ENCODE measurements at places on chromosomes 13 and 19.

DNA sequence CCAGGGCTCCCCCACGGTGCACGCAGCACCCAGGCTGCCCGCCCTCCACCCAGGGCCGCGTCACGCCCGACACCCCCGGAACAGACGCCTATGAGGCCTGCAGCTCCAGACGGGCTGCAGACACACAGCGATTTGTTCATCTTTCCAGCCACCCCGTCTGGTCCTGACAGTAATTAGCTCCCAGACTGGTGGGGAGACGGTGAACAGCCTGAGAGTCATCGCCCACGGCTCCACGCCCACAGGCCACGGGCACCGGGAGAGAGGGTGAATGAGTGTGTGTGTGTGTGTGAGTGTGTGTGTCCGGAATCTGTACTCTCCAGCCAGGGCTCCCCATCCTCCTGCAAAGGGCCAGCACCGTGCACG lies 18.1 kb downstream of the GADD45B start:
- DNase-seq: peak; percentile 33

DNA sequence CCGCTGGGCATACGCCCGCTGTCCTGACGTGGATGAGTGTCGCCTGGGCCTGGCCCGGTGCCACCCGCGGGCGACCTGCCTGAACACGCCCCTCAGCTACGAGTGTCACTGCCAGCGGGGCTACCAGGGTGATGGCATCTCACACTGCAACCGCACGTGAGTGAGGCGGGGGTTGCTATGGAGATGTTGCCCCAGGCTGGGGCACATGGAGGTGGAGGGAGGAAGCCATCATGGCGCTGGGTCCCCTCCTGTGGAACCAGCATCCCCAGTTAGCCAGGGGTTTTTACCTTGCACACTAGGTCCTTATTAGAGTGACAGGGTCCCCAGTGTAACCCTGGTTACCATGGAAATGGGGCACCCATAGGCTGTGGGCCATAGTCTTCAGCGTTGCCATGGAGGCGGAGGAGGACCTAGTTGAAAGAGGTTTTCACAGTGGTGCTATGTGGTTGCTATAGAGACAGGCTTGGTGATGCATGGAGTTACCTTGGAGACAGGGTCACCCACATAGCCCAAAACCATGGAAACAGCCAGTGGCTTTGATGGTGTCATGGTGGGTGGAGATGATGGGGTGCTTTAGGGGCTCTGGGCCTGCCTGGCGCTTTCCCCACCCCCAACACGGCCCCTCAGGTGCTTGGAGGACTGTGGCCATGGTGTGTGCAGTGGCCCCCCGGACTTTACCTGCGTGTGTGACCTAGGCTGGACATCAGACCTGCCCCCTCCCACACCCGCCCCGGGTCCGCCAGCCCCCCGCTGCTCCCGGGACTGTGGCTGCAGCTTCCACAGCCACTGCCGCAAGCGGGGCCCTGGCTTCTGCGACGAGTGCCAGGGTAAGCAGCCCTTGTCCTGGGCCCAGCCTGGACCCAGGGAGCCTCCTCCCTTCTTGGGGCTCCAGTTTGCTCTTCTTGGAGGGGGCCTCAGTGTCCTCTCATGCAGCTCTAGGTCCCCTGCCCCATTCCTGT lies 27.1 kb downstream of the MEGF8 start:
- no peak for DNase-seq

- no peak for DNase-seq
These were observed 134.6 kb downstream of the STOML3 start for GRCh38 chr13:38856065-38856464.

DNA sequence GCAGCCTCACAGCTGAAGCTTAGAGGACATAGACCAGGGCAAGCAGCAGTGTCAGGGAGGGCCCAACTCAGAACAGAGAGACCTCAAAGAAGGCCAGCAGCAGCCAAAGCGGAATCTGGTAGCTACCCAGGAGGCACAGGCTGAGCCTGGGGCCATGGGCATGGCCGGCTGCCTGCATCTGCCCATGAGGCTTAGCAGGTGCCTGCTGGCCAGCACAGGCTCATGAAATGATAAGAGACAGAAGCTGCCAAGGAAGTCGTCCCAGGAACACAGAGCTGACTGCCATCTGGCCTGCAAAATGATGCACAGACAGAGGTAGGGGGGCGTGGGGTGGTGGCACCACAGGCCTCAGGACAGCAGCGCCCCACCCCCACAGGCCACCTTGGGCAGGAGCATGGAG lies 29.2 kb downstream of the TUBA3C start:
- DNase-seq: no peak

- no peak for DNase-seq
These were observed 13.3 kb upstream of the ZNF57 start for GRCh38 chr19:2887391-2887914.

DNA sequence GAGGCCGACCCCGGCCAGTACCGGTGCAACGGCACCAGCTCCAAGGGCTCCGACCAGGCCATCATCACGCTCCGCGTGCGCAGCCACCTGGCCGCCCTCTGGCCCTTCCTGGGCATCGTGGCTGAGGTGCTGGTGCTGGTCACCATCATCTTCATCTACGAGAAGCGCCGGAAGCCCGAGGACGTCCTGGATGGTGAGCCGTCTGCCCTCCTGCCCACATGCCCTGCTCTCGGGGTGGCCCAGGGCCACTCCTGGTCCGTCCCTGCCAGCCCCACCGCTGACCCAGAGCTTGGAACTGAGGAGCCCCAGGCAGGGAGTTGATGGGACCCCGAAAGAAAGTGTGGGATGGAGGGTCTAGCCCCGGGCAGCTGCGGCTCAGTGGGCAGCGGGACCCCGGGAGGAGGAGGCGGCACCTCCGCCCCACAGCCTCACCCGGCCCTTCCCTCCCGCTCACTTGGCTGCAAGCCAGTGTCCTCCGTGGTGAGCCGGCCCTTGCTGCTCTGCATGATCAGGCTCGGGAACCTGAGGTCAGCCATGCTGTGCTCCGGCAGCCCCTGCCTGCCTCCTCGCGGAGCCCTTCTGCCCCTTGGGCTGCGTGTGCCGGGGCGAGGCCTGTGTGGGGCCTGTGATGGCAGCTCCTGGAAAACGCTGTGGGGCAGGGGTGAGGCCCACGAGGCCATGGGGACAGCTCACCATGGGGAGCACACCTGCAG lies 8.1 kb upstream of the HCN2 start:
- DNase-seq: no peak

- no peak for DNase-seq
These were observed 49.4 kb downstream of the SACS start for GRCh38 chr13:23384111-23384510.

DNA sequence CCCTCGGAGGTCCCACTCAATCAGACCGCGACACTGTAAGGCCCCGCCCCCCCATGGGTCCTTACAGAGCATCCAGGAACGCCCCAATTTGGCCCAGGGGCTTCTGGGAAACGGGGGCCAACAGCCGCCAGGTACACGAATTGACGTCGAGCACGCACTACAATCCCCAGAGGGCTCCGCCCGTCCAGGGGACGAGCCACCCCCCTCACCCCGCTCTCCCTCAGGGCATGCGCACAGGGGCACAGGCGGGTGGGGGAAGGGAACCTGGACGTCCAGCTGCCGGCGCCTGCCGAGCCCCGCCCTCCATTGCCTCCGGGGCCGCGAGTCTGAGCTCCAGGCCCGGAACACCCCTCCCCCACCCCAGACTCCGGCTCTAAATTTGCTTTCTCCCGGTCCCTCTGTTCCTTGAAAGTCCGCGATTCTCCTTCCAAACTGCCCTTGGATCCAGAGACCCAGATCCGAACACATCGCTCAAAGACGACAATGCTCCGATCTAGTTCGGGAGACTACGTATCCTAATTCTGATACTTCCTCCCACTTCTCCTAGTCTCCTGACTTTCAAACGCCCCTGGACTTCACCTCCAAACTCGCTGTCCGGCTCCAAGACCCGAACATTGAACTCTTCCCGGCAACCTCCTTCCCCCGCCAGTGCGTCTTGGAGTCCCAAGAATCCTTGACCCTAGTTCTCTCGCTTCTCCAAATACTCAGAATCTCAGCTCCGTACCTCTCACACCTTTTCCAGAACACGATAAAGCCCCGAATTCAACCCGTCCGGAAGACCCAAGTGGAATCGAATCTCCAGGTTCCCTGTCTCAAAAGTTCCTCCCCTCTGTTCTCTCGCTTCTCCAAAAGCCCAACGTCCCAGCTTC lies 770 bp downstream of the SERTAD3 start:
- peak; percentile 100 for DNase-seq

GRCh38 chr19:16339361-16339725 lies 14.7 kb downstream of the KLF2 start:
- DNase-seq: no peak

- DNase-seq: no peak
These were observed 53.5 kb upstream of the ZNF728 start for GRCh38 chr19:23056516-23056915.

GRCh38 chr13:91661692-91662490 lies 263.5 kb downstream of the GPC5 start:
- DNase-seq: no peak

DNA sequence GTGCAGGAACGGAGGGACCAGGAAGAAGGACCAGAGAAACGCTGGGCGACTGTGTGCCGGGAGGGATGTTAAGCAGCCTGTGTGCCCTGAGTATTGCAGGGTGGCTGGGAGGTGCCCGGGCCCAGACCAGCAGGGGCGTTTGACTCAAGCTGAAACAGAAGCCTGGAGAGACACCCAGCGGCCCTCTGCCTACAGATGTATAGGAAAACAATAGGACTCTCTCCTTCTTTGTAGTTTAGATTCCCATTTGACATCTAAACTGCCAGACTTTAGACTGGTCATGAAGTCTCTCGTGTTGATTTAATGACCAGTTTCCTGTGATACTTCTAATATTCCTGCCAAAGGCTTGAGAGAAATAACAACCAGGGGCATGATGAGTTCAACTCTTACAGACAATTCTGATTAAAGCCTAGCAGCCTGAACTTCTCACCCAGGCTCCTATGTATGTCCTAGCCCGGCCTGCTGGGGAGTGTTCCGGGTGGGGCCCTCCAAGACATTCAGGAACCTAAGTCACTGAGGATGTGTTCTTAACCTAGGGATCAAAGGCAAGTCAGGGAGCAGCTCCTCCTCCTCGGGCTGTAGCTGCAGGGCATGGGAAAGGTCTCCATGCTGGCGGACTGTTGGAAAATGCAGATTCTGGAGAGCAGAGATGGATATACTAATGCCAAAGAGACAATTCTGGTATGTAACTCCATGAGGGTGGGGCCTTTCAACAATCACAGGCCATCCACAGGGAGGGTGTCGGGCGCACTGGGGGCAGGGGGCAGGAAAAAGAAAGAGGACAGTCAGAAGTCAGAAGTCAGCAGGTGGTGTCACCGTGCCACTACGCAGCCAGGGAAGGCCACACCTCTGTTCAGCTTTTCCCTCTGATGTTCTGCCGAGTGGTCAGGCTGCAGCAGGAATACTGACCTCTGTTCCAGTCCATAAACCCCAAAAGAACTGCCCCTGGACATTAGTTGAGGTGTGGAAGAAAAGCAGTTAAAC lies 131.8 kb downstream of the STARD13 start:
- no peak for DNase-seq

DNA sequence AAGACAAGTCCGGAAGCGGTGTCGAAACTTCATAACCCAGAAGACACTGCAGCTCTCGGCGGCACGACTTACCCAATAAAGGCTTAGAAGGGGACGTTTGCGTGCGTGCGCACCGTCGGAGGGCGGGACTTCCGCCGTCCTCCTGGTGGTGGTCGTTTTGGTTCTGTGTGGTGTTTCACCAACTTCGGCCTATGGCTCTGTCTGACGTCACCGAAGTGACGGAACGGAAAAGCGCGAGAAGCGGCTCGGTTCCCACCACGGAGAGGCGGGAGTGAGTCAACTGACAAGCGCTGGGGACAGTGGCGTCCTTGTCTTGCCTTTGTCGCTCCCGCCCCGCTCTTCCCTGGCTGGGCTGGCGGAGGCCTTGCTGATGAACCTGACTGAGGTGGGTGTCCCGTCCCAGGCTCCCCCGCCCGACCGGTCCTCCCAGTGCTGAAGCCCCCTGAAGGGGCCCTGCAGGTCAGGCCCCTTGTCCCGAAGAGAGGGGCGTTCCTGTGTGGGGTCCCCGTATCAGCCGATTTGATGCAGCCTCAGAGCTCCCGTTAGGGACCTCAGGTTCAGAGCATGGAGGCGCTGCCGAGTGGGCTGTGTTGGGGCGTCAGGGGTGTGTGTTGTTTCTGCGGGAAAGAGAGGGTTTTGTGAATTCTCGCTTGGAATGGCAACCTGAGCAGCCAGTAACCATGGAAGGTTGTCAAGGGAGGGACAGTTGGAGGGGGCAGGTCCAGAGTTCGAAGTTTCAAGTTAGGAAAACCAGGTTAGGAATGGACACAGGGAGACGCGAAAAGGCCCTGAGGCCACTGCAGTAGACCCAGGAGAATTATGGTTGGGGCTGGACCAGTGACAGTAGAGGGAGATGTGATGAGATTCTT lies at the start of gene ZNF548:
ZNF548 (plus strand) TSS at position 125 of the 869 bp plus-strand sequence; CDS start at position 371, 246 bp downstream.
- DNase-seq: peak; percentile 98

DNA sequence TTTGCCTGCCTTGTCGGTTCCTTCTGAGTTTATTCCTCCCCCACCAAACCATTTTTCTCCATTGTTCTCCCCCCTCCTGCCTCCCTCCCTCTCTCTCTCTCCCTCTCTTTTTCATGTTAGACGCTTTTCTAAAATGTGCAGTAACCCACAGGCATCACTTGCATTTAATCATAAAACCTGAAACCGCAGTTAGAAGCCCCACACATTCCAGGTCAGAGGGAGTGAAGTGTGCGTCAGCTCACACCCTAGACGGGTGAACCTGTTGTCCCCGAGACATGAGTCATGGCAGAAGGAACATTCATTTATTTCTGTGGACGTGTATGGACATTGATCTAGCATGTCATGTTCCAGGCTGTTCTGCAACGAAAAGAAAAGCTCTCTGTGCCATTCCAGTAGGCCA lies 19.9 kb downstream of the ONECUT3 start:
- DNase-seq: no peak

DNA sequence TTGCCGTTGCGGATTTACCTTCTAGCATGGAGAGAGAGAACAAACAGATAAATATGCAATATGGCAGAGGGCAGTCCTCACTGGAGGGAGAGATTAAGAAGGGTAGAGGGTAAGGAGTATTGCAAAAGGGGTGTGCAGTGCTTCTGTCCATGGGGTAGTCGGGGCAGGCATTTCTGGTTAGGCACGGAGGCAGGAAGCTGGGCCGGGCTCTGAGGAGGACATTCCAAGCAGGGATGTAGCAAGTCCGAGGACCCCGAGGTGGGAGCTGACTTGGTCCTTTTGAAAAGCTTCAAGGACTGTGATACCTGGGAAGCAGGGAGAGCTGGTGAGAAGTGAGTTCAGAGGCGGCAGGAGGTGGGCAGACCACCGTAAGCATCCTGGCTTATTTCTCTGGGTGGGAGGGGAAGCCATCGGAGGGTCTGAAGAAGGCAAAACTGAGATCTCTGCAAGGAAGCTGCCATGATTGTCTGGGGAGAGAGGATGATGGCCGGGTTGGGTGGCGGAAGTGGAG lies 214.9 kb downstream of the FGF9 start:
- no peak for DNase-seq

DNA sequence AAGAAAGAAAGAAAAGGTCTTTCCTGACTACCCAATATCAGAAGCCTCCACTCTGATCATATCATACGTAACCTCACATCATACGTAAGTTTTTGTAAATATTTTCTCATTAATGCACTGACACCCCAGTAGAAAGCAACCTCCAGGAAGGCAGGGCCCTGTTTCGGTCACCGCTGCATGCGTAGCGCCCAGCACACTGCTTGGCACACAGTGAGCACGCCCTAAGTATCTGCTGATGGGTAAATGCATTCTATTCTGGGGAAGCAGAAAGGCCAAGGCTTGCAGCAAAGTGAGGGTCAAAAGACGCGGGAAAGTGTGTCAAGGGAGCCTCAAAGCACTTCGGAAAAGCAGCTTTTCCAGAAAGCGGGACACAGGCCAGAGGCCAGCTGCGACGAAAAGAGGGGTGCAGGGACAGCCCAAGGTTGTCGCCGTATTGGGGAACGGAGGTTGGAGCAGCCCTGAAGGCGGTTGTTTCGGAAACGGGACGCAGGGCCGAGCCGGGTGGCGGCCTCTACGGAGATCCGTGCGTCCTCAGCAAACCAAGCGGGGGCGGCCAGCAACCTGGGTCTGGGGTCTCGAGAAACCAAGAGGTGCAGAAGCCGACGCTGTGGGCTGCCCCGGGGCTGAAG lies 463 bp downstream of the SUGP1 start:
- no peak for DNase-seq
